ENCODE measurements at places on chromosomes 7 and 10.

DNA sequence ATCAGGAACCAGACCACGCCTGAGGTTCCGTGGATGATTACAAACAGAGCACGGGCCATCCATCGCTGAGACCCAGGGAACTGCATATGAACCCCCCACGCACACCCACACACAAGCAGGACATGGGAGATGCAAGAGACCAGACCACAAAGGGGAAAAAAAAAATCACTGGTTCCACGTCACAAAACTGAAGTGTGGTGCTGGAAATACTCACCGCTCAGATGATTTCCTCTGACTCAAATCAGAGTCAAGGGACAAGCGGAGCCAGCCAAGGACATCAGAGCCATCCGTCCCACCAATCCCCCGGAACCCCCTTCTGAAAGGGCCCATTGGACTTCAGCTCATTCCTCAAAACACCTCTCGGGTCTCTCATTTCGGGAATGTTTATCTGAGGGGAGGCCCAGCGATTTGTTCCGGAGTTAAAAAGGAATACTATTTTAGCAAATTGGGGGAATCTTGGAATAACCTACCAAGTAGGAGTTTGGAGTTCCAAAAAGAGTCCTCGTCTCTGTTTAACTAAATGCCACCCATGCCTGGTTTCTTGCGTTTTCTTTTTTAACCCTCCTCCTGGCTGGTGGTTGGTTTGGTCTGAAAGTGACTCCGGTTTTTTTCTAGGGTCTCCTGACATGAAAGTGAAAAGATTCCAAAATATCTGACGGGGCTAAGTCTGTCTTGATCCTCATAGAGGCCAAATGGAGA is 15.0 kb downstream of the SNX8 start:
- H3K27ac ChIP-seq = no peak overlapping the region
- peak; percentile 38 for DNase-seq
- peaks cover 4% of the 10 kb centered on the region for H3K4me1 ChIP-seq
- no peaks in the 10 kb centered on the region for H3K36me3 ChIP-seq
- H3K4me3 ChIP-seq = peak overlapping the region; percentile 7
- no peaks in the 10 kb centered on the region for H3K27me3 ChIP-seq

DNA sequence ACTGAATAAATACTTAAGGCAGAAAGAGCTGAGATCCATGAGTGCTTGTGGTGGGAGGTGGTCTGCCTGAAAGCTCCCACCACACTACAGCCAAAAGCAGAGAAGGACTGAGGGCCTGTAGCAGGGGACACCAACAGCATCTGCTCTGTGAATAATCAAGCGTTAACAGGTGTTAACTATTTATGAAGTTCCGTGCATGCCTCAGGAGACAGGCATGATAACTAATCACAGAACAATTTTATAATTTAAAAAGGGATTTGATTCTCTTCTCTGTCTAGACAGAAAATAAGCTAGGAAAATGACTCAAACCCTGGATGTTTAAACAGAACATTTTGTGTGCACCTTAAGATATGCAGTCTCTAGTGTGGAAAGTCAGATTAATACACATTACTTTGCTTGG is 61.5 kb upstream of the GHITM start:
- no peaks in the 10 kb centered on the region for H3K27me3 ChIP-seq
- no peak overlapping the region for H3K4me3 ChIP-seq
- peak overlapping the region; percentile 64 for H3K27ac ChIP-seq
- peaks cover 3% of the 10 kb centered on the region for H3K4me1 ChIP-seq
- DNase-seq = no peak

DNA sequence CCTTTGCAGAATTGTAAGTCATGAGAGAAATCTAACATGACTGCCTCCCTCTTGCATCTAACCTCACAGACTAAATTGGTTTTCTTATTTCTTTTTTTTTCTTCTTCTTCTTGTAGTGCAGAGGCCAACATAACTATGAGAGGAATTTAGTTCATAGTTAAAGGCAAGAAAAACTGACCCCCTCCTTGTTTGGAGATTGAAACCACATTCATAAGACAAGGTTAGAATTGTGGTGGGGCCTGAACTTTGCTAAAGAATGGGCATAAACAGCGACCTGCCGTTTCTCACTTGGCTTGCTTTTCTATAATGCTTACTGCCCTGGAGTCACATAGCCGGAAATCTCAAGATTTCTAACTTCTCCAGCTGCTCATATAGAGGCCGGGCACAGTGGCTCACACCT is 2.4 kb upstream of the POLM start:
- H3K36me3 ChIP-seq = no peaks in the 10 kb centered on the region
- no peak for DNase-seq
- no peak overlapping the region for H3K27ac ChIP-seq
- no peak overlapping the region for H3K4me3 ChIP-seq
- no peaks in the 10 kb centered on the region for H3K27me3 ChIP-seq
- peaks cover 15% of the 10 kb centered on the region for H3K4me1 ChIP-seq

DNA sequence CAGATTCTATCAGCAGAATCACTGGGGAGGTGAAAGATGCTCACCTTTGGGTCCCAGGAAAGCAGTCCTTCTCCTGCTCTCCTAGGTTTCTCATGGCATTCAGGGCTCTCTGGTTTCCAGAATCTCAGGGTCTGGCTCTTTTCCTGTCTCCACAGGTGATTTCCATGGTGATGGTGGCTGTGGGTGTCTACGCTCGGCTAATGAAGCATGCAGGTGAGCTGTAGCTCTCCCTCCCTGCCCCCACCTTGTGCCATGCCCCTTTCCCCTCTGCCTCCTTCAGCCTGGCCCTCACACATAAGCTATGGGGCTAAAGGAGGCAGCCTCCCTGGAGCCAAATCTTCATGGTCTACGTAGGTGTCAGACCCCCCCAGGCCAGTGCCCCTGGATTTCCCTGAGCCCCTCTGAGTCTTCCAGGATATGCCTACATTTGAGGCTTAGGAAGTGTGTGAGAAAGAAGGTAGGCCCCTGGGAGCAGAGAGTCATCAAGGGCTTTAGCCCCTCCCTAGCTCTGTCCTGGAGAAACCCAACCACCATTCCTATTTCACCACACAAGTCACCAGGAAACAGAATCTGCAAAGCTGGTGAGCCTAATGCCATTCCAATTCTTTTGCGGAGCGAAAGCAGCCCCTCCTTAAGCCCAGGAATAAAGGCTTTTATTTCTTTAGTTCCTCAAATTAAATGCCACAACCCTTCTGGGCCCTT is 17.2 kb downstream of the TSPAN33 start:
- no peak overlapping the region for H3K27ac ChIP-seq
- H3K4me1 ChIP-seq = no peaks in the 10 kb centered on the region
- H3K4me3 ChIP-seq = no peak overlapping the region
- peaks cover 4% of the 10 kb centered on the region for H3K36me3 ChIP-seq
- H3K27me3 ChIP-seq = no peaks in the 10 kb centered on the region
- DNase-seq = no peak

GRCh38 chr7:46229409-46229808 is 308.3 kb upstream of the IGFBP3 start:
- H3K27ac ChIP-seq = no peak overlapping the region

- no peaks in the 10 kb centered on the region for H3K27me3 ChIP-seq
- H3K27ac ChIP-seq = no peak overlapping the region
- DNase-seq = no peak
- no peaks in the 10 kb centered on the region for H3K4me1 ChIP-seq
- H3K4me3 ChIP-seq = no peak overlapping the region
These were observed 101.6 kb downstream of the IMMP2L start for GRCh38 chr7:111460695-111461094.

All from SJCRH30 (cell line).